ENCODE measurements at places on chromosomes 2 and 18.

- DNase-seq, result peak; percentile 9
Measured at GRCh38 chr2:207423886-207424285, 105.9 kb upstream of the CREB1 start.

GRCh38 chr18:77140439-77141109, 8.0 kb upstream of the MBP start:
- no peak for DNase-seq

GRCh38 chr2:222445227-222445626, 20.9 kb downstream of the SGPP2 start:
- no peak for DNase-seq

DNA sequence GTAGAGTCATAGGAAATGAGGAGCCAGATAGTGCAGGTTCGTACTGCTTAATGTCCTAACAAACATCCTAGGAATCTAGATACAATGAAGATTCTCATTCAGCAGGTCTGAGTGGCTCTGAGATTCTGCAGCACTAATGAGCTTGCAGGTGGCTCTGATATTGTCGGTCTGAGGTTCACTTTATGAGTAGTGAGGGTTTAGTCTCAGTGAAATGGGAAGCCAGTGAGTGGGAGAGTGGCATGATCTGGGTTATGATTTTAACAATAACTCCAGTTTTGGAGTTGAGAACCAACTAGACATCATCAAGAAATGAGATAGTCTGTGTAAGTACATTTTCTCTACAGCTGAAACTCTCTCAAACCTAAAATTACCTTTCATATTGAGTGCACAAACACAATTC, 166.8 kb upstream of the SP5 start:
- DNase-seq, result no peak

GRCh38 chr2:155546721-155547555, 785.6 kb downstream of the NR4A2 start:
- no peak for DNase-seq

DNA sequence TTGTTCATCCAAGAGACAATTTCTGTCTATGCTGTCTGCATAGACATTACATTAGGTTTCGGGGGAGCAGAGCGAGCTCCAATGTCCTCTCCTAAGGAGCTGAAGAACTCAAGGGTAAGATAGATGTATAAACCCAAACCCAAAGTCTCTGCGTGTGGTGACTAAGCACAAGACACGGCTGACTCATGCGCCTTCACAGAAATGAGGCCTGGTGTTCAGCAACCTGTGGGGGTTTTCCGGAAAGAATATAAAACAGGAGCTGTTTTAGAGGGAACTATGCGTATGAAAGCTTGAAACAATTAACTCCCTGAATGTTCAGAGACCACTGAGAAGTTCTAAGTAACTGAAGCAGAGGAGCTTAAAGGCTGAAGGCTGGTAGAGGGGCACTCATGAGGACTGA, 154.7 kb downstream of the SOX11 start:
- no peak for DNase-seq

Measured in stimulated activated CD4-positive, alpha-beta T cell treated with anti-CD3 and anti-CD28 coated beads, Interleukin-4, amount 100 ng/mL, for 4 hours (primary cell).